NCI-H1417 (cell line): ENCODE measurements at places on chromosomes 11 and 22.

- no peak for DNase-seq
Measured at GRCh38 chr22:37376643-37377042, 50.6 kb downstream of the ELFN2 start.

DNA sequence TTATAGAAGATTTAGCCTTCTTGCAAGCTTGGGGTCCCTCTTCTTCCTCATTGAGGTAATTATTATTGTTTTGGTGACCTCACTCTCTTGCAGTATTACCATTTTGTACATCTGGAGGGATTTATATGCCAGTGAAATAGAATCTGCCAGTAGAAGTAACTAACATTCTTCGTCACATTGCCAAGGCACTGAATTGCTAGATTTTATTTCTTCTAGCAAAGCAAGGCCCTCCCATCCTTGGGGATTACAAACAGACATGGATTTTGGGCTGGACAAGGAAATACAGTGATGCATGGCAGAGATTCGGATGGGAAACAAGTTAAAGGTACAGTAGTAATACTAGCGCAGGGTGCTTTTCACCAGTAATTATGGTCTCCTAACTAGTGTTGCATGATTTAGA is 7.8 kb downstream of the ADAMTS15 start:
- DNase-seq = no peak

DNA sequence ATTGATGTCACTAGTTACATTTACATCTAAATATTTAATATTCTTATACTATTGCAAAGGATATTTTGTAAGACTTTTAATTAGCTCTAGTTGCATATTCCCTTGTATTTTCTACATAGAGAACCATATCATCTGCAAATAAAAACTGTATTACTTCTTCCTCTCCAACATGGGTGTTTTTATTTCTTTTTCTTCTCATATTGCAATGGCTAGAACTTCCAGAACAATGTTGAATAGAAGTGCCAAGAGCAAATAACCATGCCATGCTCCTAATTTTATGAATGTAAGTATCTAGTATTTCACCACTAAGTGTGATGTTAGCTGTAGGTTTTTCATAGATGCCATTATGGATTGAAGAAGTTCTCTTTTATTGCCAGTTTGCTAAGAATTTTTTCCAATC is 321.8 kb upstream of the NCAM1 start:
- DNase-seq = no peak

DNA sequence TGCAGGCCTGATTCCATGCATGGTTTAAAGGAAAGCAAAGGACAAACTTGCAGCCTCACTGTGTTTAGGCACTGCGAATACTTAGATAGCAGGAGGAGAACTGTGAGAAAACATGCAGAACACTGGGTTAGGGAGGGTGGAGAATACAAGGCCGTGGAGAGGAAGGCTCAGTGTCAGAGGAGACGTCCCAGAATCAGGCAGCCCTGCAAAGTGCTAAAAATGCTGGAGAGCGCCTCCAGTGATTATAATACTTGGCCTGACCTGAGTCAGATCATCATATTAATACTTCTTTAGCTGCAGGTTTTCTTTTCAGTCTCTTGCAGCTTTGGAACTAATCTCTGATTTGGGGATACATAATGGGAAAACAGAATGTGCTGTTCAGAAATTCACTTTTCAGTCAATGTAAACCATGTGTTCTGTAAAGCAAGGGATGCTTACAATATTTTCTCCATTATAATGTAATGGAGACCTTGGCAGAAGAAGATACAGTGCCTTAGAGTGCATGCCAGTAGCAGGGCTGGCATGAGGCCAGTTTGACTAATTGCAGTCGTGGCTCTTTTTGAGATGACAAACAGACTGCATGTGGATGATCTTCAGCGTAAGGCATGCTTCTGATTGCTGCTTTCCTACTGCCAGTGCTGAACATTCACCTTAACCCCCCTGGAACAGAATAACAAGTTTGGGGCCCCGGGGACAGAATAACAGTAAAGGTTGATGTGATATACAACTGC is 16.8 kb downstream of the EXT2 start:
- DNase-seq = peak; percentile 78

GRCh38 chr11:116276051-116277044 is 496.4 kb downstream of the BUD13 start:
- peak; percentile 72 for DNase-seq
